NCI-H1105 treated with DMSO at 0.1 percent for 48 hours (cell line): ENCODE measurements at places on chromosomes 5 and 9.

DNA sequence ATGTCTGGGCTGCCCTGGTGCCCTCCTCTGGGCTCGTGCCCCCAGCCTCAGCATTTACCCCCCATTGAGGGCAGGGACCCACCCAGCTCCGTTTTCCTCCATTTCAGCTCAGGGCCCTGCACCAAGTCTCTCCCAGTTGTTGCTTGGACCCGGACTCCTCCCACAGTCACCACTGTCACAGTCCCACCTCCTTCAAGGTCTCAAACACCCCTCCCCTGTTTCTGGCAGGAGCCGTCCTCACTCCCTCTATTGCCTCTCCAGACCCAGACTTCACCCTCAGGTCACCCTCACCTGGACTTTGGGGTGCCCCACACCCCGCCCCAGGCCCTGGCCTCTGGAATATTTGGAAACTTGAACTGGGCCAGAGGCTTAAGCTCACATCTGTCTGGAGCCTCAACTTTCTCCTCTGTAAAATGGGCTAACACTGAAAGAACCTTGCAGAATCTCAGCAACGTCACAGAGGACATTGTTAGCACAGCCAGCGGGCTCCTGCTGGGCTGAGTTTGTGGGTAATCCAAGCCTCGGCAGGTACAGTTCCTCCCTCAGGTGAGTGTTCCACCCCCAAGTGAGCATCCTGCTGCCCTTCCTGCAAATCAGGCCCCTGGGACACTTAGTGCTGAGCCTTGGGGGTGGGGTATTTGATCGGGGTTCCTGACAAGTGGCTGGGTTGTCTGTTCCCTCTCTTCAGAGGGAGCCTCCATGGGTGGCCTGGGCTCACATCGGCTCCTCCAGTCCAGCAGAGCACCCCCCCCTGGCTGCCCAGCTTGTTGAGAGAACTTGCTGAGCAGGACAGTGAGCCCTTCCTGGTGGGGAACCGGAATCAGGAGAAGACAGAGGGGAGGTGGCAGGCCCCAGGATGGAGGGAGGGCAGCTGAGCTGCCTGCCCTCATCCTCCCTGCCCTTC is 130.1 kb downstream of the C9orf50 start:
- DNase-seq: no peak

DNA sequence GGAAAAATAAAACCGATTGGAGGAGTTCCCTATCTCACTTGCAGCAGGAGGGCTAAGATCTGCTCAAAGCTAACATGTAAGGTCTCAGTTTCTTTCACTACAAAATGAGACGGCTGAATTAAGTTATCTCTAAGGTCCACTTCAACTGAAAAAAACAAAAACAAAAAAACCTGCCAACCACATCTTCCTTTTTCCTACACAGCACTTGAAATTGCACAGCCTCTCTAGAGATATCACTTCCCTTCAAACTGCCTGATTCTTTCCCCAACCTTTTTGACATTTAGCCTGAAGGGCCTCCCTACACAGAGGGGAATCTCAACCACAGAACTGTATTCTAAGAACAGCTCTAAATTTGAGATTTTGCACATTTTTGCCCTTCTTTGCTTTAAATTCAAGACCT is 227.9 kb upstream of the TARS1 start:
- DNase-seq: no peak

GRCh38 chr9:120158221-120158620 is 421.7 kb downstream of the CDK5RAP2 start:
- DNase-seq: no peak

GRCh38 chr9:112836394-112836793 is 54.3 kb downstream of the SLC46A2 start:
- DNase-seq: no peak

GRCh38 chr5:150001660-150002486 is 1.3 kb downstream of the HMGXB3 start:
- DNase-seq: peak; percentile 7

DNA sequence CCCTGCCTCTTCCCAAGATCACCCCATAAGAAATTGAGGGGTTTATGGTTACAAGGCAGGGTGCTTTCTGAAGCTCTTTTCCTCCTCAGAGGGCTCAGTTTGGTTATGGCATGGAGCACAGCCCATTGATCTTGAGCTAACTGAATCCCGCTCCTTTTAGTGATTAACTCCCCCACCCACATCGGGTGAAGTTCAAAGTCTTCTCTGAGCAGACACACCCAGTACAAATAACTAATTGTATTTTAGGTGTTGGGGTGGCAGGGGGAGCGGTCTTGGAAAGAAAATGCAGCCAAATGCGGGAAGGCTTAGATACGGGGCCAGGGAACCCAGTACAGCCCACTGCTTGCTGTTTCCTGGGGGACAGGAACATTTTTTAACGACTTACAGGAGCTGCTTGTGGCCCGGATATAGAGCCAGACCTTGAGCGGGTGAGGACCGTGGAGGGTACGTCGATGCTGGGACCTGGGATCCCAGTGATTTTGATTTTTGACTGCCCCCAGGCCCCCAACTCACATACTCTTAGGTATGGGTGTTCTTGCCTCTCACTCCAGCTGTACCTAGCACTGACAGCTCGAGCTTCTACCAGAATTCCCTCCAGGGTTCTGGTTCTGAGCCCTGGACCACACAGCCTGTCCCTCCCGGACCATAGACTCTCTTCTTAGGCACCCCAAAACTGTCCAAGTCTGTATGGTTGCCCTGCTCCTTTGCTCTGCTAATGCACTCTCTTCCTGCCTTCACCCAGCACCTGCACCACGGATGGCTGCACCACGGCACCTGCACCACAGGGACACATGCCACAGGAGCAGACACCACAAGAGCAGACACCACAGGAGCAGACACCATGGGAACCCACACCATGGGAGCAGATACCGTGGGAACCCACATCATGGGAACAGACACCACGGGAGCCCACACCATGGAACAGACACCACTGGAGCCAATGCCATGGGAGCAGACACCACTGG is 18.3 kb upstream of the RXRA start:
- no peak for DNase-seq

DNA sequence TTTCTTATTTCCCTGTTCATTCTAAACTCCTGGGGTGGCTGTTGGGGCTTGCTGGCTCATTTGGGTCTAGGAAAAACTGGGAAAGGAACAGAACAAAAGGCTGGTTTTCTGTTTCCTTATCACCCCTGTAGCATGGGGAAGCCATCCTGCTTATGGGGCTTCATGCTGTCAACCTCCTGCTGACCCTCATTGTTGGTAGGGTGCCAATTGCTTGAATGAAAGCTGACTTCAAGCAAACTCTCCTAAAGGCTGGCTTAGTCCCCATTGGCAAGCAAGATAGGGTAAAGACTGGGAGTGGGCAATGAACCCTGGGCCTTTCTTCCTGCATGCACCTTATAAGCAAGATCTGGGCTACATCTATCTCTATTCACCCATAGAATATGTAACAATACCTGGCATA is 511.6 kb downstream of the DMAC1 start:
- no peak for DNase-seq

GRCh38 chr5:133863857-133864585 is 104.4 kb downstream of the C5orf15 start:
- DNase-seq: no peak

DNA sequence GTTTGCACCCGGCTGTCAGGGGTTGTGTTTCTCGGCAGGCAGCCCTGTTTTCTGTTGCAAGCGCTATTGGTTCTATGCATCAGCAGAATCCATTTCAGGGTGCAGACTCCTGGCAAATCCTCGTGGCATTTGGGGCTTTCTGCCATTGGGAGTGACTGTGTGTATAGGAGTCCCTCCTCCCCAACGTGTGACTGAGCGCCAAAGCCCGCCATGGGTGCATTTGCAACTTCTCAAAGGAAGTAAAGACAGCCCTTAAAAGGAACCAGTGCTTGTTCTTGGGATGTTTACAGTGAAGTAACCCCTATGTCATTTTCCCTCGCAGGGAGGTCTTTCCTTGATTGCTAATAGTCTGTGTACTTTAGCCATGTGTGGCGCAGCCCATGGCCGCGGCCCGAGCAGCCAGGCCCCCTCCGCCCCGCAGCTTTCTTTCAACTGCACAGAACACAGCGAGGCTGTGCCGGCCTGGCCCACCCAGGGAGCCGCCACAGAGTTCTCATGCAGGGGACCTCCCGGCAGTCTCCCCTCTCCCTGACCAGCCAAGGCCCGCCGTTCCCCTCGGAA is 175.6 kb downstream of the HSD17B3 start:
- no peak for DNase-seq

DNA sequence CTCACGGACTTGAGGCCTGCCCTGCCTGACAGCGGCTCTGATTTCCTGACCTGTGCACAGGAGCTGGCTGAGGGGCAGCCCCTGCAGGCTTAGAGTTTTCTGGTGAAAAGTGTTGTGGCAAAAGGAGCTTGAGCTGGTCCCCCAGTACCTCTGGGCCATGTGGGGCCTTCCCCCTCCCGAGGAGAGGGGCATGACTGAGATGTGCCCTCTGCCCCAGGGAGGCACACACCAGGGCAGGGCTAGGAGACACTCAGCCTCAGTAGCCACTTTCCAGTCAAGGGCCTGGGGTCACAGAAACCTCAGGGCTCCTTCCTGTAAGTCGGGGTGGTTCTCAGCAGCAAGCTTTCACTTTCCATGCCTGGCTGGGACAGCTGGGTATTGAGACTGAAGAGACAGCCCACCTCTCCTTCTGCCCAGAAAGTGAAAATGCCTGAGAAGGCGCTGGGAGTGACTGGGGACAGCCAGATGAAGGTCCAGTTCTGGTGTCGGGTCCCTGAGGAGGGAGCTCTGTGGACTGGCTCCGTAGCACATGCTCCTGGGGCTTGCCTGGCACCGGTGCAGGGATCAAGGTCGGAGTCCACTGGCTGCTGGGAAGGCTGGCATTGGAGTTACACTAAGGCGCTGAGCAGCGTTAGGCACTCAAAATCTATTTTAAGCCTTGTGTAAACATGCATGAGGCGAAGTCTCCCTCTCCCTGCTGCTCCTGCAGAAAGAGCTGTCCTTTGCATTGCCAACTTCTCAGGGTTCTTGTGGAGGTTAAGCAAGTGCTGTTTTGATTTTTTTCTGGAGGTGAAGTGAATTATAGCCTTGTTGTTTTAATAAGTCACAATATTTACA is 394.9 kb downstream of the GADD45G start:
- peak; percentile 85 for DNase-seq

- DNase-seq: no peak
Observed at GRCh38 chr5:142411656-142412425, 87.0 kb upstream of the SPRY4 start.

- DNase-seq: no peak
Observed at GRCh38 chr5:160772854-160773253, 79.2 kb downstream of the ATP10B start.

DNA sequence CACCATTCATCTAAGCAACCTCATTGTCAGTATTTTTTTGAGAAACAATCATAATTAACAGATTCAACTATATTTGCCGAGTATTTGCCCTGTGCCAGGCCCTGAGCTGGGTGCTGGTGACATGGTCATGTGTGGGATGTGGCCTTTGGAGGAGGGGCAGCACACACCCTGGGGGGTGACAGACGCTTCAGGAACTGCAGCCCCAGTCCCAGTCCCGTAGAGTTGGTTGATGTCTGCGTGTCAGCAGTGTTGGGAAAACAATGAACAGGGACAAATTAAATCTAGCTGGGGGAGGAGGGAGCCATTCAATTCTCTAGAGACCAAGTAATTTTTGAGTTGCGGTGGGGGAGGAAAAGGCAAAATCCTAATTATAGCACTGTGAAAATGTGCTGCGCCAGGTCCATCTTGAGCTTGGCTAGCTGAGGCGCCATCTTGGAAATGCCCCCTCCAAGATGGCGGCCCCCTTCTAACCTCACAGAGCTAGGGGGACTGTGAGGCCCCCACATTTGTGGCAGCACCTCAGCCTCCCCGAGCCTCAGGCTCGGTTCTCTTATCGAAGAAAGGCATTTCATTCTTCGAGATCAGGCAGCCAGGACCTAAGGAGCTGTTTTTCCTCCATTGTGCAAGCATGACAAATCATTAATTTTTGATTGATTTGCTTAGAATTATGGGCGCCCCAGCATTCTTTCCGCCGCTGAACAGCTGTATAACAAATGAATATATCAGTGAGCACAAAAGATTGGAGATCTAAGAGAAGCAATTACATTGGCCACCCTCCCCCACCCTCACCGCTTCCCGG is 87.8 kb downstream of the ZNF618 start:
- no peak for DNase-seq

- DNase-seq: no peak
Observed at GRCh38 chr5:91955610-91956009, 572.5 kb upstream of the ARRDC3 start.

- DNase-seq: no peak
Observed at GRCh38 chr5:151110122-151110681, 29.4 kb upstream of the TNIP1 start.

DNA sequence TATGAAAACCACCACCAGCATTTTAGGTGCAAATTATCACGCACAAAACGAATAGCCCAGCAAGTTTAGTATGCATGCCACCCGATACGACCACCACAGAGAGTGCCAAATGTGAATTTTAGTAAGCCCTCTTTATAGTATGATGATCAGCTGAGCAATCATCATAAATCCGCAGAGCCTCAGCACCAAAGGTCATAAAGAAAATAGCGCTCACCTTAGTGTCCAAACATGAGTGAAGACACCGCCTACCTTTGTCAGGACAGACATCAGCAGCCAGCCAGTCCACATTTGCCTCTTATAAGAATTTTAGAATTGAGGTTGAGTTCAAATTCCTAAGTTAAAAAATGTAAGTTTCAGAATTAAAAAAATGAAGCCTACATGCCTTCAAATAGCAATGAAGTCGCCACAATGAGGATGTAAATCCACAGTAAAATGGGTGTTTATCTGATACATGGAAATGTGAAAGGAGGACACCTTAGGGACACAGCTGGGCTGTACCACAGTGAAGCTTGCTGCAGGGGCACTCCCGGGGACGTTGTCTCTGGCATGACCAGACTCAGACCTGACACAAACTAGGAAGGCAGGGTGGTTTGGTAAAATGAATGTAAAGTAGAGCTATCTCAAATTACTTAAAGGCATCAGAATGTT is 149.0 kb downstream of the AUH start:
- DNase-seq: no peak

- no peak for DNase-seq
Observed at GRCh38 chr9:5191985-5192384, 6.5 kb upstream of the INSL6 start.

- no peak for DNase-seq
Observed at GRCh38 chr5:151082282-151082902, 1.6 kb upstream of the TNIP1 start.

DNA sequence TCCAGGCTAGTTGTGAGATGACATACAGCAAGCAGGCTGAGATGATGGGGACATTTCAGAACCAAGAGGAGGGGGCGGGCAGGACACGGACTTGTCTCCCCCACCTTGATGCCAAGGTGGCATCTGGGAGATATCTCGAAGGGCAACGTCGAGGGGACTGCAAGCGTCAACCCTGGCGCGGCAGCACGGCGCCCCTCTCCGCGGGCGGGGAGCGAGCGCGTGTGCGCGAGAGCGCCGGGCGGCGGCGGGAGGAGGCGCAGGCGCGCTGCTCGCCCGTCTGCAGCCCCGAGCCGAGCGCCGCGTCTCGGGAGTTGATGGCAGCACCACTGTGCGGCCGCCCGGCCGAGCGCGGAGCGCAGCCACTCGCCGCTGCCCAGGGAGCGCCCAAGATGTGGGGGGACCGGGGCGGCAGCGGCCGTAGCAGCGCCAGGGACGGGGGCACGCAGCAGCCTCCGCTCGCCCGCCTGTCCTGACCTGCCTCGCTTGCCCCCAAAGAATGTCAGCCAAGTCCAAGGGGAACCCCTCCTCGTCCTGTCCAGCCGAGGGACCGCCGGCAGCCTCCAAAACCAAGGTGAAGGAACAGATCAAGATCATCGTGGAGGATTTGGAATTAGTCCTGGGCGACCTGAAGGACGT is at the start of gene PRR16:
Gene PRR16, plus strand, starts transcription at position 310 of the 636 bp plus-strand sequence.
- DNase-seq: peak; percentile 41

- DNase-seq: no peak
Observed at GRCh38 chr5:31585895-31586270, 53.0 kb upstream of the PDZD2 start.

GRCh38 chr5:179118756-179119414 is 58.7 kb downstream of the ZNF354C start:
- no peak for DNase-seq

GRCh38 chr5:33659526-33660169 is 218.9 kb downstream of the TARS1 start:
- DNase-seq: no peak
